ENCODE measurements at places on chromosomes 4 and X.

DNA sequence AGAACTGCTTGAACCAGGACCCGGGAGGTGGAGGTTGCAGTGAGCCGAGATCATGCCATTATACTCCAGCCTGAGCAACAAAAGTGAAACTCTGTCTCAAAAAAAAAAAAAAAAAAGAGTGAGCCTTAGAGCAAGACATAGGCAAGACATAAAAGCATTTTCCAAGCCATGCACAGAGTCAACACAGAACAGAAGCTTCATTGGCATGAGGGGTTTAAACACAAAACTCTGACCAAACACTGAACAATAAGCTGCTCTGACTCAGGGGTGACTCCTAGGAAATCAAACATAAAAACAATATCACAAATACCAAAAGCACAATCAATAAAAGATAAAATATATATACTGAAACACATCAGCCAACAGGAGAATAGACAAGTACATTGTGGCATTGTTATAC, 136.8 kb downstream of the PLS3 start:
- DNase-seq = no peak

- DNase-seq = no peak
Observed at GRCh38 chrX:125378205-125378604, 58.5 kb downstream of the TEX13C start.

- no peak for DNase-seq
Observed at GRCh38 chrX:7164174-7164573, 16.2 kb upstream of the PUDP start.

- no peak for DNase-seq
Observed at GRCh38 chrX:41209853-41210252, 124.1 kb upstream of the DDX3X start.

DNA sequence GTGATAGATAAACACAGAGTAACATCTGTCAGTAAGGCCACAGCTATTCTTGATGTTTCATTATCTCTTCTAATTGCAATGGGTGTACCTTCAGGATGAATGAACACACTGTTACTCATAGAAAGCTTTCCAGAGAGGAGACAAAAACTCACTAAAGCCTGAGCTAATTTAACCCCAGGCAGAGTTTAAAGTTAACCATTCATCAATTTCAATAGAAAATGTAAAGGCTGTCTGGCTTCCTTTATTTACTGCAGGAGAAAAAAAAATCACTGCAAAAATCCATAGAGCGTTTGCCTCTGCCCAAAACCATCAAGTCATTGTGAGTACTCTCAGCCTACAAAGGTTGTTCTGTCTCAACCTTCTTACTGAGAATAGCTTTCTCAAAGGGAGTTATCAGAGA, 376.9 kb downstream of the PPP4R3C start:
- DNase-seq = no peak

DNA sequence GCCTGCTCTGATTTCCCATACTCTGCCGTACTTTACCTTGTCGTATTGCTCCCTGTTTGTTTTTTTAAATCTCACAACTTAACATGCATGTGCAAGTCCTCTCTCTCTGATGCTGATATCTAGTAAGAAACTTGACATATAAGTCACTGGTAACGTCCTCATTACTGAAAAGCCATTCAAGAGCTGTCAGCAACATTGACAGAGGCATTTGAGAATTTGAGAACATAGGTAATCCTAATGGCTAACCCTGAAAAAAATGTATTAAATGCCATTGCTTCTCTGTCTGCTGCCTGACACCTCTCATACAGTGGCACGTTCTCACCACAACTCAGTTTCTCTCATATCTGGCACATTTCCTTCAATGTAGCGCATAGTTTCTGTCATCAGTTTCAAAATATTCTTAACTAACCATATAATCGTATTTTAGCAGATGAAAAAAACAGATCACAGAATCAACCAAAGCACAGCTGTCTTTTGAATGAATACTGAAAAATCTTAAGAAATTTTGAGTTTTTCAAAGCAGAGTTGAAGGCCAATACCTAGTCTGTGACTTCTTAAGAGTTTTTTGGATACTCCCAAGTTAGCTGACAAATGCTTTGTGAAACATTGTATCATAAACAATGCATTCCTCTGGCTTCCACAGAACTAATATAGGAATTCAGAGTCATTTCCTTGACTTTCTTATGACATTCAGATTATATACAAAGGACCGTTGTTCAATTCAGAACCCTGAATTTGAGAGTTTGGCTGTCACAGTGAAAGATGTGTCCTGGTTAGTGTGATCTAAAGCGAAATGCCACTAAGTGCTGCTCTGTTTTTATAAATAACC, 996.4 kb downstream of the C4orf33 start:
- no peak for DNase-seq

GRCh38 chr4:70838204-70838603, 1.5 kb downstream of the GRSF1 start:
- DNase-seq = peak; percentile 26

- peak; percentile 90 for DNase-seq
Observed at GRCh38 chr4:6720202-6720699, 4.3 kb downstream of the BLOC1S4 start.

GRCh38 chr4:37985730-37986275, 25.6 kb downstream of the PTTG2 start:
- no peak for DNase-seq

DNA sequence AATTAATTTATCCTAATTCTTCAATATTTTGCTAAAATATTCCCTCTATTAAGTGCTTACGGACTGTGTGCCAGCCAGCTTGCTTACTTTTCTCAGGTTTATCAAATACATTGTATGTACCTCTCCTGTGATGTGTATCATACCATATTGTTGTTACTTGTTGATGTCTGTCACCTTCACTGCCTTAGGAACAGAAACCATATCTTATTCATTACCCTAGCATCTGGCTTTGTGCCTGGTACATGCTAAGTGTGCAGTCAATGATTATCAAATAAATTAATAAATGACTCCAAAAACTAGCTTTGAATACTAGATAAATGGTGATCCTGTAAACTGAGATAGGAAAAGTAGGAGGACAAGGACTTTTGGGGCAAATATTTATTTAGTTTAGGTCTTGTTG, 6.9 kb downstream of the CLCN3 start:
- no peak for DNase-seq
